ENCODE measurements at places on chromosomes 1 and 21.

- DNase-seq, result no peak
Measured at GRCh38 chr1:225642177-225642576, 10.7 kb downstream of the ENAH start.

DNA sequence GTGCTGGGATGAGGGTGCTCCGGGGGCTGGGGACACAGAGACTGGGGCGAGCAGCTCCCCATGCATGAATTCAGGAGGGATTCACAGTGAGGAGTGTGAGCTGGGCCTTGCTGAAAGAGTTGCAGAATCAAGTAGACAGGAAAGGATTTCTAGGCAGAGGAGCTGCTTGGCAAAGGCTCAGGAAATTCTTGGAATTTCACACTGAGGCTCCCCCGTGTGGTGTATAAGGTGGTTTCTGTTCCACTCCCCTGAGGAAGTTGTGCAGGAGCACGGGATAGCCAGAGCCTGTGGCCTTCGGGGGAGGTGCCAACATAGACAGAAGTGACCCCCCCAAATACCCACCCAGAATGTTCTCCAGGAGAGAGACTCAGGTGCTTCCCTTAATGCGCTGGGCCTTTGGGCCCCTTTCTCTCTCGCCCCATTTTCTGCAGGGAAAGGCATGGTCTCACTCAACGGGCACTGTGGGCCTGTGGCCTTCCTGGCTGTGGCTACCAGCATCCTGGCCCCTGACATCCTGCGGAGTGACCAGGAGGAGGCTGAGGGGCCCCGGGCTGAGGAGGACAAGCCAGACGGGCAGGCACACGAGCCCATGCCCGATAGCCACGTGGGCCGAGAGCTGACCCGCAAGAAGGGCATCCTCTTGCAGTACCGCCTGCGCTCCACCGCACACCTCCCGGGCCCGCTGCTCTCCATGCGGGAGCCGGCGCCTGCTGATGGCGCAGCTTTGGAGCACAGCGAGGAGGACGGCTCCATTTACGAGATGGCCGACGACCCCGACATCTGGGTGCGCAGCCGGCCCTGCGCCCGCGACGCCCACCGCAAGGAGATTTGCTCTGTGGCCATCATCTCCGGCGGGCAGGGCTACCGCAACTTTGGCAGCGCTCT, 58.5 kb upstream of the ACTL8 start:
- DNase-seq, result no peak

- DNase-seq, result no peak
Measured at GRCh38 chr1:116311193-116311592, 61.9 kb upstream of the ATP1A1 start.

- no peak for DNase-seq
Measured at GRCh38 chr1:164999146-164999545, 357.4 kb downstream of the LMX1A start.

- no peak for DNase-seq
Measured at GRCh38 chr1:198701250-198701649, 62.4 kb downstream of the PTPRC start.

GRCh38 chr1:27292106-27292505, 29.9 kb upstream of the TMEM222 start:
- DNase-seq, result no peak

DNA sequence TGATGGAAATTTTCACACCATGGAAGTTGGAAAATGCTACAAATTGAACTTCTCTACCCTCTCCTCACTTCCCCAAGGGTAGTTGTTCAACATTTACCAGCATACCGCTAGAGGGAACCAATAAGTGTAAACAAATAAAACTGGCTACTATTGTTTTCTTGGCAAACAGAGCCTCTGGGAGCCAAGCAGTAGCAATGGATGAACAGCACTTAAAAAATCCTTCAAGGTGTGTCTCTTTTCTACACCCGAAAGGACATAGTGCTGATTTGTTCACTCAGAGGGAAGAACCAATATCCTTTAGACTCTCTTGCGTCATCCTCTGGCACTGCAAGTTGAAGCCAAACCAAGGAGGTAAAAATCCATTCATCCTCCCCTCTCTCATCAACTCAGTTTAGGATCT, 161.5 kb downstream of the TBX15 start:
- DNase-seq, result no peak

DNA sequence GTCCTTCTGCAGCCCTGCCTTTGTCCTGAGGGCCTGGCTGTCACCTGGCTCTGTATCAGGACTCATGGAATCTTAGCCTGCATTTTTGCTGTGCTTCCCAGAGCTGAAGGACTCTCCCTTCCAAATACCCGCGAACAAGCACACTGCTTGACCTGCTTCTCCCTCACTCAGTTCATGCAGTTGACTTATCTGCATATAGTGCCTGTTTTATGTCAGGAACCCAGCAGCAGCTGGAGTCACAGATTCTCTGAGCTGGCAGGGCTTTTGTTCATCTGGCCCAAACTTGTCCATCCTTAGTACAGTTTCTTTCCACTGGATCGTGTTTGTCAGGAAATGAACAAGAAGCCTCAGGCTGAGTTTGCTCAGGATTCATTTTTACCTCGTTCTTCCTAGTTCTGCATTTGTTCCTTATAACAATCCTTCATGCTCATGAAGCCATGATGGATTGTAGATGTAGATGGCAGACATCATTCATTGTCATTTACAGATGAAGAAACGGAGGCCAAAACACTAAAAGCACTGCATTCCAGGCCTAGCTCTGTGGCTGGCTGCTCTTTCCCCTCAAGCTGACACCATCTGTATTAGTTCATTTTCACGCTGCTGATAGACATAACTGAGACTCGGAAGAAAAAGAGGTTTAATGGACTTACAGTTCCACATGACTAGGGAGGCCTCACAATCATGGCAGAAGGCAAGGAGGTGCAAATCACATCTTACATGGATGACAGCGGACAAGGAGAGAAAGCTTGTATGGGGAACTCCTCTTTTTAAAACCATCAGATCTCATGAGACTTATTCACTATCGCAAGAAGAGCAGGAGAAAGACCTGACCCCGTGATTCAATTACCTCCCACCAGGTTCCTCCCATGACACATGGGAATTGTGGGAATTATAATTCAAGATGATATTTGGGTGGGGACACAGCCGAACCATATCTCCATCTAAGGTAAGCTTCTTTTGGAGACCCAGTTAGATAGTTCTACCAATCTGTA, 150.9 kb downstream of the HIVEP3 start:
- no peak for DNase-seq

- DNase-seq, result no peak
Measured at GRCh38 chr1:7111853-7112252, 326.6 kb downstream of the CAMTA1 start.

DNA sequence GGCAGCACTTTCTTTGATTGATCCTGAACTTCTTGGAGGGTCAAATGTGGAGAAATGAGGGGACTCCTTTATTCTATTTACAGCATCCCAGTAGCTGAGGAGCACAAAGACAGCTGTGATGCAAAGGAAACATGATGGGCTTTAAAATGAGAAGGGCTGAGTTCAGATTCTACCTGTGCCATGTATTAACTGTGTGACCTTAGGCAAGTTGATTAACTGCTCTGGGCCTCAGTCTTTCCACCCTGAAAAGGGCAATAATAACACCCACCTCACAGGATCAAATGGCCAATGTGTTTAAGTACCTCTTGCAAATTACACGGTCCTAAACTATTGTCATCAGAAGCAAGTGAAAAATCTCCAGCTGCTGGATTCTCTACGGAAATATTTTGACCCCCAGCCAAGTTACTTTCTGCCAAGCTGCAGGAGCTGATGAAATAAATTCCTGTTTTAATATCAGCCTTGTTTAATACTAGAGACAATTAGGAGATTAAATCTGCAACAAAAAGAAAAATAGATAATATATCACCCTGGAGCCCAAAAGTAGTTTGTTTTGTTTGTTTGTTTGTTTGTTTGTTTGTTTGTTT, 15.7 kb downstream of the TMEM81 start:
- DNase-seq, result no peak

GRCh38 chr1:5770981-5771765, 221.1 kb downstream of the NPHP4 start:
- peak; percentile 81 for DNase-seq

GRCh38 chr1:42529724-42530181, 66.7 kb downstream of the CCDC30 start:
- no peak for DNase-seq

GRCh38 chr1:205312866-205313562, 8.5 kb downstream of the NUAK2 start:
- no peak for DNase-seq

DNA sequence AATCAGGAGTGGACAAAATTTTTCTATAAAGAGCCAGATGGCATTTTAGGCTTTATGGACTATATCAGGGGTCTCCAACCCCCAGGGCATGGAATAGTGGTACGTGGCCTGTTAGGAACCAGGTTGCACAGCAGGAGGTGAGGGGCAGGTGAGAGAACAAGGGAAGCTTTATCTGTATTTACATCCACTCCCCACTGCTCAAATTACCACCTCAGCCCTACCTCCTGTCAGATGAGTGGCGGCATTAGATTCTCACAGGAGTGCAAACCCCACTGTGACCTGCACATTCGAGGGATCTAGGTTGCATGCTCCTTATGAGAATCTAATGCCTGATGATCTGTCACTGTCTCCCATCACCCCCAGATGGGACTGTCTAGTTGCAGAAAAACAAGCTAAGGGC, 13.9 kb downstream of the PHTF1 start:
- peak; percentile 28 for DNase-seq

- peak; percentile 74 for DNase-seq
Measured at GRCh38 chr1:199687321-199687720, 340.2 kb upstream of the NR5A2 start.

DNA sequence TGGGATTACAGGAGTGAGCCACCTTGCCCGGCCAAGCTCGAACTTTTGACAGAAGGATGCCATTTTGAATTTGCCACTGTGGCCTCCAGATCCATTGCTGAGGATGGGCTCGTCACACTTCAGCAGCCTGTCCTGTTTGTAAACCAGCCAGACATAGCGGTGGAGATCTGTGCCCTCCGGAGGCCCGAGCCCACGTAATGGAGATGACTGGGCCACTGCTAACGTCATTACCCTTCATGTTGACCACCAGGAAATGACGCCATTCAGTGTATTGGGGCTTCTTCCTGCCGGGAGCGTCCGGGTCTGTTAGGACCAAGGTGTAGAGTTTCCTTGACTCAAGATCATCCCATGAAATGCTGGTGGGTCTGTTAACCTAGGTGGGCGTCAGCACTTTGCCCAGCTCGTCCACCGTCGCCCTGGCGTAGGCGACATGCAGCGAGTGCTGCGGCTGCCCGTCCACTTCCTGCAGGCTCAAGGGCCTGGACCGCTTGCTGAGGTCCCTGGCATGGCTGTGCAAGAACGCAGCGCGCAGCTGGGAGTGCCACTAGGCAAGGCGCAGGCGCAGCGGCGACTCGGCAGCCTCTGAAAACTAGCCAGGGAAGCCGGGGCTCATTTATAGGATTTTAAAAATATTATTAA, 40.8 kb downstream of the PTPRC start:
- no peak for DNase-seq

DNA sequence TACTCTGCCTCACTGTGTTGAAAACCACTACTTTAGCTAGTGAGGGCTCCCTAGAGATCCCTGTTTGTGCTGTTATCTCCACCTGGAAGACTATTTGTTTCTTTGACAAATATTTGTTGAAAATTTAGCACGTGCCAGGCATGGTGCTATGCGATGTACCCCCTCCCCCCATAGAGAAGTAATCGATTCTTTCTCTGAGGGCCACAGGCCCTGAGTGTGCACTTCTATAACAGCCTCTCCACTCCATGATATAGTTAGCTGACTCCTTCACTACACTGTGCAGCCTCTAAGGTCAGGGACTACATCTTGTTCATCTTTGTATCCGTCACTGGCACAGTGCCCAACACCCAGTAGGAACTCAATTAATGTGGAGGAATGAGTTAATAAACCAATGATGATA, 17.3 kb upstream of the RBM15 start:
- no peak for DNase-seq
